Neural progenitor cell (in vitro differentiated cells): ENCODE measurements at places on chromosomes 3 and 15. TPM values are rescaled to one million over a fixed set of nuclear protein-coding genes. Genes with fewer than 3 reads are reported as not detected.

GOLGA6A gene
- 0.04 and 0.59 TPM in 2 replicates for total RNA-seq

DNA sequence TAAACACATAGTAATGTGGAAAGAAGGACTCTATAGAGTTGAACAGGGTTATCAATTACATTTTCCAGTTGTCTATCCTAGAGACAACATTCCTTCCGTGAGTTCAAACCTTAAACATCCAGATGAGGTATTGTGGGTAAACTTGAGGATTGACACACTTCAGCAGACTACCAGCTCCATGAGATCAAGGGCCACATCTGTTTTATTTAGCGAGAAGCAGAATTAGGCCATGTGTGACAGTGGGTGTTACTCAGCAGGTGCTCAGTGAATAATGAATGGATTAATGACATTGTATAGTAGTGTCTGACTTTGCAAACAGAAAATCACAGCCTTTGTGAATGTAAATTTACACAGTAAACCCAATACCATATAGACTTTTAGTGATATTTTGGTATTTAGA is 941.1 kb upstream of the CFAP20DC start:
- peaks cover 16% of the 10 kb centered on the region for H3K4me1 ChIP-seq
- H3K36me3 ChIP-seq, result no peaks in the 10 kb centered on the region
- no peaks in the 10 kb centered on the region for H3K27me3 ChIP-seq
- H3K4me3 ChIP-seq, result no peak overlapping the region

DNA sequence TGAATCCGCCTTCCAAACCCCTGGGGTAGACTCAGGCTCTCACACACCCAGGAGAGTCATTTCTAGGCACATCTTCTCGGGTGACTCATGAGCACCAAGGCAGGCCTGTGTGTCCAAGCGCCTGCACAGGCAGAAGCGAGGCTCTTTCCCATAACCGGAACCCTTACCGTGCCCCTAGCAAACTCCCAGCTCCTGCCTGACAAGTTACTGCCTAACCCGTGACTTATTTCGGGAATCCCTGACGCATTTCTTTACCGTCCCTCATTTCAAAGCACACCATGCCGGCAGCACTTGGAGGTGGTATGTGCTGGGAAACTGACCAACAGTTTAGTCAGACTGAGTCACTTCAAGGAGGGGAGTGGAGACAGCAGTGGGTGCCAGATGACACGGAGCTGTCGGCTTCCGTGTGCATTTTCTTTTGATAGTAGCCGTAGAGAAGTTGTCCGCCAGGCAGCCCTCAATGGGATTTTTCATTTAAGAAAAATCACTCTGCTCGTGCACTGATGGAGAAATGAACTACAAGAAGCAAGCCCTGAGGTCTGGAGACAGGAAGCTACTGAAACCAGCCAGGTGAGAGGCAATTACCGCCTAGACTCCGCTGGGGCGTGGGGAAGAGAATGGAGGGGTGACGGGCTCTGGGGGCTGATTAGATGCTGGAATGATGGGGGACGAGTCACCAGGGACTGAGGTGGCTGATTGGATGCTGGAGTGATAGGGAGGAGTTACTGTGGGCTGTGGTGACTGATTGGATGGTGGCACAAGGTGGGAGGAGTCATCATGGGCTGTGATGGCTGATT is 17.3 kb upstream of the HRH1 start:
- no peak overlapping the region for H3K4me3 ChIP-seq
- no peaks in the 10 kb centered on the region for H3K27me3 ChIP-seq
- no peaks in the 10 kb centered on the region for H3K36me3 ChIP-seq
- no peak overlapping the region for H3K27ac ChIP-seq

KBTBD12 gene
- total RNA-seq, result 0.15 TPM in 1 of 2 replicates, not detected in the other

DNA sequence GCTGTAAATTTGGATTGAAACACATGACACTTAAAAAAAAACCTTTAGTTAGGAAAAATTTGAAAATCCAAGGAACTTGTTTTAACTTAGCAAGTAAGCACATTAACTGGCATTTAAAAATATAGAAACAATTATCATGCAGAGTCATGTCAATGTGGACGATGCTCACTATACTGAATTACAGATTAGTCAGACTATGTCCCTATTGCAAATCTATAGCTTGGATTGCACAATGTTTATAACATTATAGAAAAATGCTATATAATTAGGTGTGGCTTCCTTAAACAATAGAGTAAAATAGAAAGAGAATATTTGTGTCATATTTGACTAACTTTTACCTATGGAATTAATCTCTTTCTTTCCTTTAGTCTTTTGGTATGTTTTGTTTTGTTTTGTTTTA is 48.4 kb upstream of the TUSC7 start:
- no peaks in the 10 kb centered on the region for H3K27me3 ChIP-seq
- H3K27ac ChIP-seq, result no peak overlapping the region
- H3K4me1 ChIP-seq, result peaks cover 10% of the 10 kb centered on the region
- no peak overlapping the region for H3K4me3 ChIP-seq
- DNase-seq, result no peak
- H3K36me3 ChIP-seq, result no peaks in the 10 kb centered on the region

DNA sequence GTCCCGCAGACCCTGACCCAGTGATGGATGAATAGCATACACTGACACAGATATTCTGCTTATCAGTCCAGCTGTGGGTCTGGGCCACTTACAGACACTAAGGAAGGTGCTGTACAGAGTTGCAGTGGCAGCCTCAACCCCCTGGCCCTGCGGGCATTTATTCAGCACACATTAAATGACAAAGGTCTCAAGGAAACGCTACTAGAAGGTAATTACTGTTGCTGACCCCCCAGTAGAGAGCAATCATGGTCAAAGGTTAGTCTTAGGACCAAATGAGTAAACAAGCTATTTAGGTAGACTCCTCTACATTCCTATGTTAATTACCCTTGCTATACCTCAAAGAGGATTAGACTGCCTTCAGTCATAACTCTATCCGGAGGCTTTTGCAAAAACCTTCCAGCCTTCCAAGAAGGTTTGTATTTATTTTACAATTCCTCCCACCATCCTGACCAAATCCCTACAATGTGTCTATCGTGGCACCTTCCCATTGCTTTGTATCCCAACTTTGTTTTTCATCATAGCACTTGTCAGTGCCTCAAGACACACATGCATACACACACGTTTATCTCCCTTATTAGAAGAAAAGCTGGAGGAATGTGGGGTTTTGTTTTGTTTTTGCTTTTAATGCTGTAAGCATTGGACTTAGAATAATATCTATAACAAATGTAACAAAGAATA is 227.9 kb downstream of the PYDC2 start:
- peak; percentile 4 for DNase-seq
- no peaks in the 10 kb centered on the region for H3K27me3 ChIP-seq
- H3K4me3 ChIP-seq, result no peak overlapping the region
- H3K36me3 ChIP-seq, result no peaks in the 10 kb centered on the region
- H3K27ac ChIP-seq, result no peak overlapping the region
- no peaks in the 10 kb centered on the region for H3K4me1 ChIP-seq

GRCh38 chr3:9347887-9348286 is 15.0 kb upstream of the THUMPD3 start:
- no peaks in the 10 kb centered on the region for H3K36me3 ChIP-seq
- H3K4me3 ChIP-seq, result no peak overlapping the region
- H3K27me3 ChIP-seq, result no peaks in the 10 kb centered on the region
- no peak overlapping the region for H3K27ac ChIP-seq

- H3K36me3 ChIP-seq, result no peaks in the 10 kb centered on the region
- H3K4me1 ChIP-seq, result no peaks in the 10 kb centered on the region
- no peak overlapping the region for H3K4me3 ChIP-seq
- no peaks in the 10 kb centered on the region for H3K27me3 ChIP-seq
- DNase-seq, result no peak
- H3K27ac ChIP-seq, result no peak overlapping the region
Observed at GRCh38 chr3:155239960-155240359, 53.5 kb downstream of the STRIT1 start.

RLBP1 gene
- total RNA-seq, result 1.3 and 2.6 TPM in 2 replicates

DNA sequence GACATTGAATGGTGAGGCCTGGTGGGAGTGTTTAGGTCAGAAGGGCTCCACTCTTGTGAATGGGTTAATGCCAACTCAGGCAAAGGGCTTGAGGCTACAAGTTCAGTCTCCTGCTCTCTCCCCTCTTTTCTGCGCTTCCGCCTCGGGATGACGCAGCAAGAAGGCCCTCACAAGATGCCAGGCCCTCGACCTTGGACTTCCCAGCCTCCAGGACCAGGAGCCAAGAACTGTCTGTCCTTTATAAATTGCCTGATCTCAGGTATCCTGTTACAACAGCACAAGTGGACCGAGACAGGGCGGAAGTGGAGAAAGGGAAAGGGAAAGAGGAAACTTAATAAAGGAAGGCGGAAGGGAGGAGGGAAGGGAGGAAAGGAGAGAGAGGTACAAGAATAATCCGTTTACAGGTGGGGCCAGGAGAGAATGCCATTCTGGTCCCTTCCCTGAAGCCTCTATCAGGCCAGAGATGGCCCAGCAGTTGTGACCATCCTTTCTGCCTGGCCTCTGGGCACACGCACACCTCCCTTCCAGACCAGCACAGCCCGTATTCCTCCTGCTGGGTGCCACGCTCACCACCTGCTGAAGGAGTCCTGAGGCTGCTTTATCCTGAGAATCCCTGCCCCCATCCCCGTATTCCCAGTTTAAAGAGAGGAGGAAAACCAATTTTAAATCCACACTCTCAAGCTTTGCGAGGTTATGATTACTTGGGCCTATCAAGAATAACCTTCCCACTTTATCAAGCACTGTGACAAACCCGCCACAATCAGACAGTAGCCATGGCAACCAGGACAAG is 64.2 kb downstream of the OXNAD1 start:
- H3K27ac ChIP-seq, result peak overlapping the region; percentile 80
- no peak for DNase-seq
- H3K4me3 ChIP-seq, result peak overlapping the region; percentile 30
- peaks cover 5% of the 10 kb centered on the region for H3K36me3 ChIP-seq
- no peaks in the 10 kb centered on the region for H3K27me3 ChIP-seq

- no peak for DNase-seq
- H3K27me3 ChIP-seq, result no peaks in the 10 kb centered on the region
- H3K4me3 ChIP-seq, result no peak overlapping the region
Observed at GRCh38 chr15:53675832-53676231, 83.6 kb downstream of the WDR72 start.

SLC22A14 gene
- not detected in 2 replicates for total RNA-seq

- H3K4me1 ChIP-seq, result peaks cover 17% of the 10 kb centered on the region
- H3K4me3 ChIP-seq, result no peak overlapping the region
- H3K27ac ChIP-seq, result no peak overlapping the region
- no peaks in the 10 kb centered on the region for H3K27me3 ChIP-seq
- DNase-seq, result no peak
Observed at GRCh38 chr3:172077197-172077757, 37.9 kb downstream of the FNDC3B start.

DNA sequence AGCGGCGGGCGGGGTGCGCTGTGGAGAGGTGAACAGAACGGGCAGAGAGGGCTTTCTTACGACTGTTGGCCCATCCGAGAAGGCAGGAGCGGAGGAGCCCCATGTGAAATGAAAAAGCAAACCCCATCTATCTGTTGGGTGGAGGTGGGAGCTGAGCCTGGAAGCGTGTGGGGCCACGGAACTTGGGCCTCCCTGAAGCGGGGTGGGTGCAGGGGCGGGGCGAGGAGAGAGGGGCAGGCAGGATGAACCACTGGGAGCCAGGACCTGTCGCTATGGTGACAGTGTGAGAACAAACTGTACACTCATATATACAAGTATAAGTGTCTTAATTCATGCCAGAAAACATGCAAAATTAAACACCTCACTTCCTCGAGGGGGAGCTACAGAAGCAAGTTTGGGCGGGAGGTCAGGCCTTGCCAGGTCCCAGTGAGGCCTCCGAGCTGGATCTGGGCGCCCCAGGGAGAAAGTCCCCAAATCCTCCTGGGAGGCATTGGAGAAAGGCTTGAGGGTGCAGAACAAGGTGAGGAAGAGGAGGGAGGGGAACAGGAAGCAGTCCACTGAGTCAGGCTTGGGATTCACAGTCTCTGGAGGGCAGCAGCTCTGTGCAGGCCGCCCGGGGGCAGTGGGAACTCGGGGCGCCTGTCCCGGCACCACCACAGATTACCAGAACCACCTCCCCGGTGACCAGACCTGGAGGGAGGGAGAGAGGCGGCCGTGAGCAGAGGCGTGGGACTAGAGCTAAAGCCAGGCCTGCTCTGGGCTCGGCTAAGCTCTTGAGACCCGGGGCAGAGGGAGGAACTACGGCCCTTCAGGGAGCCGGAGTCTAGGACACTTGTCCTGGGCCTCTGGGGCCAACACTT is 34.8 kb downstream of the RBPMS2 start:
- H3K27me3 ChIP-seq, result no peaks in the 10 kb centered on the region
- no peak for DNase-seq
- H3K4me1 ChIP-seq, result peaks cover 22% of the 10 kb centered on the region
- no peaks in the 10 kb centered on the region for H3K36me3 ChIP-seq

TMCO5A gene
- total RNA-seq, result not detected in 2 replicates

DNA sequence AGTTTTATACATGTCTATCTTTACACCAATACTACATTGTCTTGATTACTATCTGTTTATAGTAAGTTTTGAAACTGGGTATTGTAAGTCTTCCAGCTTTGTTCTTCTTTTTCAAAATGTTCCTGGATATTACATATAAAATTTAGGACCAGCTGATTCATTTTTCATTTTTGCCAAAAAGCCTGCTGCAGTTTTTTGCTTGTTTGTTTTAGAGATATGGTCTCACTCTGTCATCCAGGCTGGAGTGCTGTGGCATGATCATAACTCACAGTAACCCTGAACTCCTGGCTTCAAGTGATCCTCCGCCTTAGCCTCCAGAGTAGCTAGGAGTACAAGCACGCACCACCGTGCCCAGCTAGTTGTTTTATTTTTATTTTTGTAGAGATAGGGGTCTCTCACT is 20.4 kb upstream of the AP4E1 start:
- H3K36me3 ChIP-seq, result no peaks in the 10 kb centered on the region
- H3K4me1 ChIP-seq, result no peaks in the 10 kb centered on the region
- no peak overlapping the region for H3K4me3 ChIP-seq
- H3K27me3 ChIP-seq, result no peaks in the 10 kb centered on the region
- H3K27ac ChIP-seq, result no peak overlapping the region

DNA sequence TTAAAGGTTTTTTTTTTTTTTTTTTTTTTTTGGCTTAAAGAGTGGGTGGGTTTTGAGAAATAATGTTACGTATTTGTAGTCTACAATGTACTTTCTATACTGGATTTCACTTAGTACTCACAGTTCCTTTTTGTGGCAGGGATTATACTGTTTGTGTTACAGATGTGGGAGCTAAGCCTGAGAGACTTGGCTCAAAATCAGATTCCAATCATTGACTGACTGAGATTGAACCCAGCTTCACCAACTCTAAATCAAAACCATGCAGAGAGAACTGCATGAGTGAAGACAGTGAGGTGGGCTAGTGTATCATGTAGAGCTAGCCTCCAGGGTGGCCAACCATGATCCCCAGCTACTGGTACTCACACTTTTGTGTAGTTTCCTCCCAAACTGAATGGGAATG is 68.0 kb downstream of the TMEM108 start:
- no peak for DNase-seq
- H3K27me3 ChIP-seq, result no peaks in the 10 kb centered on the region
- no peaks in the 10 kb centered on the region for H3K36me3 ChIP-seq
- H3K4me1 ChIP-seq, result no peaks in the 10 kb centered on the region
- H3K4me3 ChIP-seq, result no peak overlapping the region

GRCh38 chr15:101455291-101456025 is 34.0 kb downstream of the PCSK6 start:
- H3K36me3 ChIP-seq, result no peaks in the 10 kb centered on the region
- no peak overlapping the region for H3K27ac ChIP-seq
- H3K4me1 ChIP-seq, result peaks cover 14% of the 10 kb centered on the region
- no peak overlapping the region for H3K4me3 ChIP-seq
